Activated T-cell treated with anti-CD3 and anti-CD28 coated beads, Interleukin-2, amount 50 U/mL, for 72 hours (primary cell): ENCODE measurements at places on chromosomes 2 and 18. TPM values are rescaled to one million over a fixed set of nuclear protein-coding genes. Genes with fewer than 3 reads are reported as not detected.

NETO1 gene
- not detected for total RNA-seq

- H3K27ac ChIP-seq: no peak overlapping the region
- H3K27me3 ChIP-seq: peaks cover 69% of the 10 kb centered on the region
- no peak for DNase-seq
- peaks cover 5% of the 10 kb centered on the region for H3K36me3 ChIP-seq
- peak overlapping the region; percentile 61 for H3K4me3 ChIP-seq
Measured at GRCh38 chr2:17538022-17538843, 2.3 kb upstream of the VSNL1 start.

GRCh38 chr2:224134003-224134734 lies 95.1 kb upstream of the SERPINE2 start:
- peaks cover 33% of the 10 kb centered on the region for H3K27me3 ChIP-seq
- H3K4me1 ChIP-seq: no peaks in the 10 kb centered on the region
- no peak for DNase-seq
- no peak overlapping the region for H3K27ac ChIP-seq
- H3K36me3 ChIP-seq: no peaks in the 10 kb centered on the region

DNA sequence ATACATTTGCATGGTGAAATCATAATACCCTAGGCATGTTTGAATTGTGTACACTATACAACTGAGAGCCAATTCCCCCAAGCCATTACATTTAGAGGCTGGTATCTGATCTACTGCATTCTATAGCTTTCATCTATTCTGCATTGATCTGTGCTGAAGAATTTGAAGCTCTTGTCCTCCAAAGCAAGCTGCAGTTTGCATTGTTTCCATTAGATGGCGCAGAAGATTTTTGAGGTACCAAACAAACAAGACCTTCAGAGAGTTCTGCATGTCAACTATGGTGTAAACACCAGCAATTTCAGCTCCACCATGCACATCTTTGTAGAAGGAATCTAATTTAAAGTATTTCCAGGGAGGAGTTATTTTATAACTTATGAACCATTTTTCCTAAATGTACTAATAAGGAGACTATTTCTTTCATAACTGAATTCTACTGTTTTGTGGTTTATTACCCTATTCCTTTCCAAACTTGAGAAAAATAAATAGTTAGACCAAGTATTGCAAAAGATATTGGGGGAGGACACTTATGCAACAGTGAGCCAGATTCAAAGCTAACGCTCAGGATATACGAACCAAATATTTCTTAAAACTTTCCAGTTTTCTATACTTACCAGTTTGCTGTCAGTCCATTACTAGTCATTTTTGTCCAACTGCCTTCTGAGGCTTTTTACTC lies 761.8 kb upstream of the ACVR2A start:
- H3K27me3 ChIP-seq: peaks cover 11% of the 10 kb centered on the region
- H3K4me1 ChIP-seq: no peaks in the 10 kb centered on the region
- H3K4me3 ChIP-seq: no peak overlapping the region
- DNase-seq: peak; percentile 62
- no peak overlapping the region for H3K27ac ChIP-seq

SKA1 gene
- total RNA-seq: 73.1 TPM

DNA sequence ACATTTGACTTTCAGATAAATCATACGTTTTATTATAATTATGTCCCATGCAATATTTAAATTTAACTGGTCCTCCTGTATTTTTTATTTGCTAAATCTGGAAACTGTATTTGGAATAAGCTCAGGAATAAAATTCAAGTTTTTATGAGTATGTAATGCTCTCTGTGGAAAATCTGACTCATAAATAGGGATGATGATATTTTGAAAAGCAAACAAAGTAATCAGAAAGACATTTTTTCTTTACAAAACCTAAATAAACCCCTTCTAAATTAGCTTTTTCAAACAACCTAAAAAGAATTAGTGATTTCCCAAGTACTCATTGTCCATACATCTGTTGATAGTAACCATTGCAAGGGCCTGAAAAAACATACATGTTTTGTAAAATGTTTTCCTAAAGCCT lies 41.1 kb downstream of the ASB1 start:
- no peak overlapping the region for H3K27ac ChIP-seq
- peaks cover 16% of the 10 kb centered on the region for H3K36me3 ChIP-seq
- H3K4me3 ChIP-seq: no peak overlapping the region
- DNase-seq: no peak

DNA sequence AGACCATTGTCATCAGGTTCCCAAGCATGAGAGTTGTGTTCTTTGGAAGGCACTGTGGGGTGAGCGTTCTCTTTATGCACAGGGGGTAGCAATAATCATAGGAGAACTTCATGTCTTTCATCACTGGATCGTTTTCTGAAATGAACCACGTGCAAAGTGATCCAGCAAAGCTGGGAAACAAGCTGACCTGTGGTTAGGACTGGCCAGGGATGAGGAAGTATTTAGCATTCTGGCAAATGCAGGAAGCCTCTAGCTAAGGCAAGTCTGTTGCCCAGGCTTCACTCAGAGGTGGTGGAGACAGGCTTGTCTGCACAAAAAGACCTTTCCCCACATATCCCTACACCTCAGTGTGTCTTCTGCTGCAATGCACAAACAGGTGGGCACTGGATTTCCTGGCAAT lies 58.6 kb downstream of the MMADHC start:
- H3K4me1 ChIP-seq: no peaks in the 10 kb centered on the region
- no peak overlapping the region for H3K27ac ChIP-seq
- H3K36me3 ChIP-seq: no peaks in the 10 kb centered on the region
- no peak for DNase-seq

GRCh38 chr2:143881246-143881645 lies 638.7 kb downstream of the ZEB2 start:
- peaks cover 5% of the 10 kb centered on the region for H3K4me1 ChIP-seq
- peaks cover 7% of the 10 kb centered on the region for H3K27me3 ChIP-seq
- DNase-seq: no peak
- no peak overlapping the region for H3K27ac ChIP-seq

DNA sequence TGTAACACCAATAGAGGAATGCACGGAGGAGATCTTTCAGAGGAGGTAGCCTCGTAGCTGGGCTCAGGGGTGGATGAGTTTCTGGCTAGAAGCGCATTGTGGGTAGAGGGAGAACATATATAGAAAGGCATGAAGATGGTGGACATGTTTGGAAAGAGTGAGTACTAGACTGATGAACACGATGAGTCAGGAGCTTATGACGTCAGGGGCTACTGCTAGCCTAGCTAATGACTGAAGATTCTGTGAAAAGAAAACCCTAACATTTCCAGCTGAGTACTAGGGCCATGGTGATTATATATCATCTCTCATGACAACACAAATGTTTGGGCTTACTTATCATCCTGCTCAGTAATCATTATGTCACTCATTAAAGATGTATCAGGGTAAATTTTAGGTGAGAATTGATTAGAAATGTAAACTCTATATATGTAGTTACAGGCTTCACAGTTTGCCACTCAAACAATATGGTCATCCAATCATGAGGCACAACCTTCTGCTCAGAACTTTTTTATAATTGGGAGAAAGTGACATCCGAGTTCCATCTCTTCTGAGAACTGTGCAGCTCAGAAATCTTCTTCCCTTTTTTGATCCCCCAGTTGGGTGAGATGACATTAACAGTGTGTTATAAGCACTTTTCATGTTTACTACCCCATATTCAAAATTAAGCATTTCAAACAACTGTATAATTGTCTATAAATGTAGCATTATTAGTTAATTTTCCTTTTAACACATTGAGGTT lies 22.2 kb upstream of the IL1RN start:
- peaks cover 22% of the 10 kb centered on the region for H3K36me3 ChIP-seq
- peak; percentile 64 for DNase-seq
- peak overlapping the region; percentile 75 for H3K27ac ChIP-seq
- peaks cover 39% of the 10 kb centered on the region for H3K4me1 ChIP-seq

SPDYA gene
- total RNA-seq: 1.5 TPM

PID1 gene
- total RNA-seq: not detected

DNA sequence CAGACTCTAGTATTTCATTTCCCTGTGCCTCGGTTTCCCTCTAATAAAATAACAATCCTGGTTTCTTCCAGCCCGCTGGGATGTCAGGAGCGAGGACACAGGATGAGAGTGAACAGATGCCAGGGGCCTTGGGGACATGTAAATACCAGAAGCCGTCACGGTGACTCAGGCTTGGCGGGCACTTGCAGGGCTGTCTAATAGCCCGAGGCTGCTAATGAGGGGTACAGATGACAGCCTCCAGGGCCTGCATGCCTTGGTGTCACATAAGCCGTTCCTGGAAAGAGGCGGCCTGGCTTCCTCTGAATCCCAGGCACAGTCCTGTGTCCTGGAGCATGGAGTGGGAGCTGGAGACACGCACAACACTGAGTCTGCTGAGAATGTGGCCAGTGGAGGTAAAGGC lies 28.2 kb downstream of the HS1BP3 start:
- no peak overlapping the region for H3K4me3 ChIP-seq
- no peak overlapping the region for H3K27ac ChIP-seq
- DNase-seq: no peak
- H3K27me3 ChIP-seq: no peaks in the 10 kb centered on the region
- no peaks in the 10 kb centered on the region for H3K4me1 ChIP-seq

AQP4 gene
- total RNA-seq: not detected

DNA sequence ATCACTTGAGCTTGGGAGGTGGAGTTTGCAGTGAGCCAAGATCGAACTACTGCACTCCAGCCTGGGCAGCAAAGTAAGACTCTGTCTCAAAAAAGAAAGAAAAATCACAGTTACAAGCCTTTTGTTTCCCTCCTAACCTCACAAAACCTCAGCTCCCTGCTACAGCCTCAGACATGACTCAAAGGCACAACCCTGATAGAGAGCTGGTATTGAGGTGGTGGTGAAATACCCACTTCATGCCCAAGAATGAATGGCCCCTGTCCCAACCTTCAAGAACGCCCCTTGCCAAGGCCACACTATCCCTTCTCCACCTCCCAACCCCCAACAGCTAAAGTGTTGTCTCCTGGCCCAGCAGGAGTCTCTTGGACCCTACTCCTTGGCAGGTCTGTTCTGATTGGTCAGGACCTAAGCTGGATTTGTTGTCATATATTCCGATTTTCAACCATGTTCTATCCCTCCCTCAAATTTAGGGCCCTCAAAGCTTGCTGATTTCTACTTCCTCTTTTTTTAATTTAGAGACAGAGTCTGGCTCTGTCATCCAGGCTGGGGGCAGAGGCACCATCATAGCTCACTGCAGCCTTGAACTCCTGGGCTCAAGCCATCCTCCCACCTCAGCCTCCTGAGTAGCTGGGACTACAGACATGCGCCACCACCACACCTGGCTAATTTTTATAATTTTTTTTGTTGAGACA lies 61.9 kb upstream of the BZW1 start:
- H3K27me3 ChIP-seq: peaks cover 24% of the 10 kb centered on the region
- no peak for DNase-seq
- H3K4me3 ChIP-seq: no peak overlapping the region
- H3K4me1 ChIP-seq: peaks cover 5% of the 10 kb centered on the region
- H3K27ac ChIP-seq: no peak overlapping the region

SRD5A2 gene
- not detected for total RNA-seq

KIDINS220 gene
- total RNA-seq: 39.6 TPM

GRCh38 chr2:727071-727470 lies 49.9 kb upstream of the TMEM18 start:
- no peaks in the 10 kb centered on the region for H3K36me3 ChIP-seq
- H3K27me3 ChIP-seq: peaks cover 38% of the 10 kb centered on the region
- no peak for DNase-seq
- H3K4me3 ChIP-seq: peak overlapping the region; percentile 67

EFHD1 gene
- total RNA-seq: 1.0 TPM

SIX3 gene
- not detected for total RNA-seq

- no peak for DNase-seq
- no peaks in the 10 kb centered on the region for H3K27me3 ChIP-seq
- peaks cover 10% of the 10 kb centered on the region for H3K36me3 ChIP-seq
- H3K4me3 ChIP-seq: peak overlapping the region; percentile 80
- peaks cover 100% of the 10 kb centered on the region for H3K4me1 ChIP-seq
- peak overlapping the region; percentile 21 for H3K27ac ChIP-seq
Measured at GRCh38 chr2:237431372-237431771, 17.4 kb upstream of the COL6A3 start.

CREG2 gene
- total RNA-seq: not detected

DNA sequence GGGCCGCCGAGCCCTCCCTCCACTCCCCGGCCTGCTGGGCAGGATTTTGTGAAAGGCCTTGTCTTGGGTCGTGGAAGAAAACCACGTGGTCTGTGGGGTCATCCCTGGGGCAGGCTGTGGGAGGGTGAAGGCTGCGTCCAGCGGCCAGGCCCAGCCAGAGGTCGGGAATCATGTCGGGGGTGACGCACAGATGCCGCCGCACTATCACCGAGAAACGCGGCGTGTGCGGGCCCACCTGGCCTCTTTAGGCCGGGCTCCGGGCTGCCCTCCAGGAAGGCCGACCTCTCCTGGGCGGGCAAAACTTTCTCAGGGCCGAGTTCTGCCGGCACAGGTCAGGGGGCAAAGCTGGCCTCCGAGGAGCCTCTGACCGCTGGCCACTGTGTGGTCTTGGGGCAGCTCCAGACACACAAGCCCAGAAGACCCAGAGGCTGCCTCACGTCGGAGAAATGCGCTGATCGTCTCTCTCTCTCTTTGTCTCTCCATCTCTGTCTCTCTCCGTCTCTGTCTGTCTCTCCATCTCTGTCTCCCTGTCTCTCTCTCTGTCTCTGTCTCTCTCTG lies 28.4 kb downstream of the NFATC1 start:
- H3K36me3 ChIP-seq: peaks cover 18% of the 10 kb centered on the region
- H3K27ac ChIP-seq: peak overlapping the region; percentile 44
- peaks cover 37% of the 10 kb centered on the region for H3K4me1 ChIP-seq
- DNase-seq: no peak
- H3K4me3 ChIP-seq: no peak overlapping the region

DNA sequence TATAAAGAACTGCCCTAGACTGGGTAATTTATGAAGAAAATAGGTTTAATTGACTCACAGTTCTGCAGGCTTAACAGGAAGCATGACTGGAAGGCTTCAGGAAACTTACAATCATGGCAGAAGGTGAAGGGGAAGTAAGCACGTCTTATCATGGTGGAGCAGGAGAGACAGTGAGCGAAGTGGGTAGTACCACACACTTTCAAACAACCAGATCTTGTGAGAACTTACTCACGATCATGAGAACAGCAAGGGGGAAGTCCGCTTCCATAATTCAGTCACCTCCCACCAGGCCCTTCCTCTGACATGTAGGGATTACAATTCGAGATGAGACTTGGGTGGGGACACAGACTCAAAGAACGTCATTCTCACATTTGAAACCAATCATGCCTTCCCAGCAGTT lies 260.1 kb upstream of the FAM98A start:
- peaks cover under 1% of the 10 kb centered on the region for H3K36me3 ChIP-seq
- peak overlapping the region; percentile 59 for H3K4me3 ChIP-seq
- no peak for DNase-seq
- no peaks in the 10 kb centered on the region for H3K4me1 ChIP-seq
